NCI-H146 (cell line): ENCODE measurements at places on chromosomes 3 and 15.

GRCh38 chr3:32136703-32137102 is 30.3 kb downstream of the GPD1L start:
- DNase-seq: no peak

DNA sequence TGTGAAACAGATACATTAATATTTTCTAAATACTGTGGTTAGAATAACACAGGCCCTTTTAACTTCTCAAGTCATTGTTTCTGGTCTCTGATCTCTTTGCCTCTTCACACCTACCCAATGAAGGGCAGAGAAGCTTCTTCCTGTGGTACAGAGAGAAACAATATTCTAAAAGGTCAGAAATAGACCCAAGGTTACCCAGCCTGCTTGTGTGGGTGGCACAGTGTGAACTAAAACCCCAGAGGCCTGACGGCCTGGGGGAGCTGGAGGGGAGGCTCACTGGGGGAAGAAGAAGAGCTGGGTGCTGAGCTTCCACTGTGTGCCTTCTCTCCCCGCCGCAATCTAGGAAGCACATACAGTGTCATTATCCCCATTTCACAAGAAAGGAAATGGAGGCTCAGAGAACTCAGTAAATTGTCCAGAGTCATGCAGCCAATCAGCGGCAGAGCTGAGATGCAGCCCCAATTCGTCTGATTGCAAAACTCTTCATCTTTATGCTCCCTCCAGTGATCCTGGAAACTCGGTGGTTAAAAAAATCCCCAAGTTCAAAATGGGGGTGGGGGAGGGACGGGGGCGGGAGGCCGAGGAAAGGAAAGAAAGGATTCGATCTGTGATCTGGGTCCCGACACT is 64.1 kb upstream of the HEG1 start:
- DNase-seq: no peak

GRCh38 chr3:141825216-141826011 is 51.0 kb upstream of the ATP1B3 start:
- no peak for DNase-seq

DNA sequence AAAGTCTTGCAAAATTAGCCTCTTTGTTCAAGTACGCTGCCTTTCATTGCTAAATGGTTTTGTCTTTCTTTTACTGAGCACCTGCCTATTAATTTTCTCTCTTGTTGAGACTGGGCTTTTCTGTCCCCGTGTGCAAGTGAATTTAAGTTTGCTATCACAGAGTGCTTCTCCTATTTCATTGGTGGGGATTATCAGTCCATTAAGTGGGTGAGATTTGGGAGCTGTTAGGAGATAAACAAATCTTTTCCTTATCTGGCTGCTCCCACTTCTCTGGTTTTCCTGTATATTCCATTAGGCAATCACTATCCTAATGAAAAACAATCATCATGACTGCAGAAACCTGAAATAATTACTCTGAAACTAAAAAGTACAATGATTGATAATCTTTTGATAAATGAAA is 254.2 kb downstream of the NR1D2 start:
- no peak for DNase-seq

DNA sequence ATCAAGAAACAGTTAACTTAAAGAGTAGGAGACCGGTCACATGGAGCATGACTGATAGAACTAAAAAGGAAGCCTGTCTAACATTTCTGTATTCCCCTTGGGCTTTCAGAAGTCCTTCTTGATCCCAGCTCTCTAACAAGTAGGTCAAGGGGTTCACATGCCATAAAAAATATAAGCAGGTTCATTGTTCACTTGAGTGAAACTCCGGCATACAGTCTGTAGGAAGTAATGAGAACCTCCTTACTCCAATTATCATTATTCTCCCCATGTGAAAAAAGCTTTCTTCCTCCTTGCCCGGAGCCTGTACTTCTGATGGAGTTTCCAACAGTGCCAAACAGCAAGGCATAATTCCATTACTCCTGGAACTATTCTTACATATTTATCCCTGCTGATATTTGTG is 242.8 kb upstream of the CNTN4 start:
- no peak for DNase-seq

DNA sequence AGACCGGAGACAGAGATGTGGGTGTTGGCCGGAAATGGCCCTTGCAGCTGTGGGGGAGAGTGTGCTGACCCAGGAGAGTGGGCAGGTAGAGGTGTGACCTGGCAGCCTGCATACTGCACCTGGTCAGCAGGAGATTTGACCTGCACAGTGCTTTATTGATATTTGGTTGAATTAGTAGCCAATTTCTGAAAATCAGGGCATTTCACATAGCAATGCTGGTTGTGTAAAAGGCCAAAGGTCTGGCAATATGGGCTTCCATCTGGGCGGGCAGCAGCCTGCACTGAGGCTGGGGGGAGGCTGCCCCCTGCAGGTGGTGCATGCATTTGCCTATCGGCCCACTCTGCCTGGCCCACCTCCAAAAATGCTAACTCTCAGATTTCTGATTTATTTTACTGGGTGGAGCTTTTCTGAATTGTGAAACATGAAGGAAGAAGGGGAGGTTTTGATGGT is 9.4 kb upstream of the MGLL start:
- peak; percentile 53 for DNase-seq

DNA sequence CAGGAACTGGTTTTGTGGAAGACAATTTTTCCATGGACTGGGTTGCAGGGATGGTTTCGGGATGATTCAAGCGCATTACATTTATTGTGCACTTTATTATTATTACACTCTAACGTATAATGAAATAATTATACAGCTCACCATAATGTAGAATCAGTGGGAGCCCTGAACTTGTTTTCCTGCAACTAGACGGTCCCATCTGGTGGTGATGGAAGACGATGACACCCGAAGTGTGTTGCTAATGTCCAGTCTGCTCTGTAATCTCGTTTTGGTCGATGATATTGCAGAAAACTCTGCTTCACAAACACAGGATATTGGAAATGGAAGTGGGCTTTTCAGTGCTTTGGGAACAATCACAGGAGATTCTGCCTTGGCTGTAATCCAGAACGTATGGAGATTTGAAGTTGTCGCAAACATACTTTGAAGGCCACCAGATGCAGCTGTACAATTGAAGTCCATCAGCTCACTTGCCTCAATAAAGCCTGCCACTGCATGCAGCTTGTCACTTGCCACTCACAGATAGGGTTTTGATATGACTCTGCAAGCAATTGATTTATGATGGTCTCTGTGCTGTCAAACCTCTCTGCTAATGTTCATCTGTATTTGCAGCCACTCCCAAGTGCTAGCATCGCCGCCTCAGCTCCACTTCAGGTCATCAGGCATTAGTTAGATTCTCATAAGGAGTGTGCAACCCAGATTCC is 141.7 kb downstream of the TJP1 start:
- DNase-seq: no peak

- DNase-seq: no peak
These were observed 198.8 kb upstream of the TGFBR2 start for GRCh38 chr3:30407651-30408050.

GRCh38 chr3:36674816-36675215 is 89.5 kb downstream of the DCLK3 start:
- no peak for DNase-seq

- DNase-seq: no peak
These were observed 2.6 kb upstream of the NGLY1 start for GRCh38 chr3:25785826-25786225.

GRCh38 chr3:113719294-113719693 is 22.9 kb upstream of the USF3 start:
- no peak for DNase-seq

DNA sequence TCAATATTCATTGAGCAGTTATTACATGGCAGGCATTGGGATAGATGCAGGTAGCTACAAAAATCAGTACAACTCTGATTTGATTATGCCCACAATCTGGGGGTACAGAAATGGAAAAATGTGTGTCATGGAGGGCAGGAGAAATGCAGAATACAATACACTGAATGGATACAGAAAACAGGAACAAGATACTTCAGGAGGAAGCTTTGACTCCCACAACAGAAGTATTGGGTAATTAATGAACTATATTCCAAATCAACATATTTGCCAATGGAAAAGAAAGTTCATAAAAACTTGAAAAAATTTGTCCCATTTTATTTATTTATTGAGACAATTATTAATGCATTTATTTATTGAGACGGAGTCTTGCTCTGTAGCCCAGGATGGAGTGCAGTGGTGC is 207.0 kb downstream of the SUCLG2 start:
- no peak for DNase-seq

DNA sequence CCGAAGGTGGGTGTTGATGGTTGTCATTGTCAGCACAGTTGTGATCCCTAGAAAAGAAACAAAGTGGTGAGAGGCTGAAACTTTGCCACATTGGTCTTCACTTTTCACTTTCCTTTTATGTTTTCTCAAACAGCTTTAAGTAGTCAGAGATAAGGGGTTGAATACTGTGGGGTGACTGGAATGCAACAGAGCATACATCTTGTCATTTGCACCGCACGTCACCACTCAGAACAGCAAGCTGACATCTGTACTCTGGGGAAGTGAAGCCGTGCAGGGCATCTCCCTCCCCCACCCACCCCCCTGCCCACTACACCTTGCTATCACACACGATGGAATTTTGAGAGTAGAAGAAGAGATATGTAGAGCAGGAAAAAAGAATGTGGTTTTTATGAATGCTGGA is 211.7 kb downstream of the GABRB3 start:
- no peak for DNase-seq

GRCh38 chr3:33833408-33834095 is 35.1 kb downstream of the PDCD6IP start:
- DNase-seq: no peak

GRCh38 chr3:157204431-157204830 is 44.5 kb upstream of the CCNL1 start:
- DNase-seq: no peak

- DNase-seq: no peak
These were observed 62.8 kb upstream of the HERC1 start for GRCh38 chr15:63896336-63897115.

GRCh38 chr3:116280130-116280740 is 165.1 kb downstream of the LSAMP start:
- no peak for DNase-seq

DNA sequence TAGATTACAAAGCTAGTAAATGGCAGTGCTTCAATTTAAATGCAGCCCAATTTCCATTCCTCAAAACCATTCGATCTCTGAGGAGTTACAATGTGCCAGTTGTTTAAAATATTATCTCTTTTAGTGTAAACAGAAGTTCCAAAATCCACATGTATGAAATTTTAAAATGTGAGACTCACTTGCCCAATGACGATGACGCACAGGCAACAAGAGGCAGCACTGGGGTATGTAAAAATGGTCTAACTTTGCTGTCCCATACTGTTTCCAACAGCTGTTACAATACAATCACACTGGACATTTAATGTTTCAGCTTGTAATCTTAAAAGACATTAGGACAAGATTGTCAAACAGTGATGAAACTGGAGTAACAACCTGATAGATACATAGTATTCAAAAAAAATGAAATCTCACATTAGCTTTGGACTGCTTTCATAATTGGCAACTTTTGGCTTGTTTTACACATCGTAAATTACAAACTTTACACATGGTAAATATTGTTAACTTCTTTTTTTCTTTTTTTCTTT is 12.2 kb downstream of the SLTM start:
- DNase-seq: no peak

DNA sequence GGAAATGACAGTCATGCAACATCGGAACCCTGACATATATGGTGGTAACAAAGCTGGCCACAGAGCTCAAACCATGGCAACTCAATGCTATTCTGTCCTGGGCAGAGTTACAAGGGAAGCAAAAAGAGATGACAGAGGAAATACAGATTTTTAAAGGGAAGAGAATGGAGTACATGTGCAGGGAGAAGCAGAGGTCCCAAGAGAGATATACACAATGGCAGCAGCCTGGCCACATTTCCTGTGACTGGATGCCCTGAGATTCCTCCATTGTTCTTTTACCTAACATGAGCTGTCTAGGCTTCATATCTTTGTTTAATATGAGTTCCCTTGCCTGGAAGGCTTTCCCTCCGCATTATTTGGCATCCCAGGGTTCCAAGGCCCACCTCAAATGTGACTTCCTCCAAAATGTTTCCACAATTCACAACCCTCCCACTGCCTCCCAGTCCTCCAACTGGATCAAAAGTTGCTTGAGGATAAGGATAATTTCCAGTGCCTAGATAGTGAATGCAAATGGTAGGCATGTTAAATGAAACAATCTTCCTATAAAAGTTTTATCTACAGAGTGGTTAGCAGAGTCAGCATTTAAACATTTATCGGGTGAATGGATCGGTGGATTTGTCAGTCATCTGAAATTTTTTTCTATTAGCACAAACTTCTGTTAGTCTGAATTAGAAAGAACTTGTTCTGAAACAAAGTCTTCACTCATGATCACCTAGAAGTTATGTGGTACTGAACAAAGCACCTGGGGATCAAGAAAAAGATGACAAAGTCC is 86.2 kb downstream of the DHX30 start:
- DNase-seq: no peak

GRCh38 chr3:11914651-11915050 is 68.0 kb upstream of the TAMM41 start:
- no peak for DNase-seq

DNA sequence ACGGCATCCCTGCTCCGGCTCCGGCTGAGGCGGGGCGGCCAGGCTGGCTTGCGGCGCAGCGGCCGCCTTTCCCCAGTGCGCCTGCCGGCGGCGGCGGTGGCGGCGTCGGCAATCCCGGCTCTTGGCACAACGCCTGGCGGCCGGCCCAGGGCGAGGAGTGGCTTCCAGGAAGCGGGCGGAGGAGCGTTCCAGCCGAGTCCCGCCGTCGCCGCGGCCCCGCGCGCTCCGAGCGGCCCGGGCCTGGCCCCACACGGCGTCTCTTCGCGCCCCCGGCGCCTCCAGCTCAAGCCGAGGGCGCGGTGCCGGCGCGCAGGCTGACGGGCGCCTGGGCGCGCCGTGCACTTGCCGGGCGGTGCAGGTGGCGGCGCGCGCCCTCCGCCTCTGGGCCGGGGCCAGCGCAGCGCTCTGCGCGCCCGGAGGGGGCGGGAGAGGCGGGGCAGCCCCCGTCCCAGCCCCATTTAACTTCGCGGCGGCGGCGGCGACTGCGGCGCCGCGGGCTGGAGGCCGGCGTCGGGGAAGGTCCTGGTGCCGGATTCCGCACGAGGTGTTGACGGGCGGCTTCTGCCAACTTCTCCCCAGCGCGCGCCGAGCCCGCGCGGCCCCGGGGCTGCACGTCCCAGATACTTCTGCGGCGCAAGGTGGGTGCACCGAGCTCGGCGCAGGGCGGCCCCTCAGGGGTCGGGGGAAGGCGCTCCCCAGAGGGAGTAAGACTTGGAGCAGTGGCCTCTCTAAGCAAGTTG is at the start of gene ADAMTSL3:
Gene ADAMTSL3 (plus strand): TSS at position 485 of the 740 bp plus-strand sequence. CDS start 1,639 bp downstream, outside the sequence.
- DNase-seq: no peak

GRCh38 chr3:17730318-17730967 is 12.0 kb downstream of the TBC1D5 start:
- DNase-seq: peak; percentile 12
